CD4-positive, alpha-beta T cell treated with Interleukin-6 for 4 hours (primary cell): ENCODE measurements at places on chromosomes 13 and 19.

DNA sequence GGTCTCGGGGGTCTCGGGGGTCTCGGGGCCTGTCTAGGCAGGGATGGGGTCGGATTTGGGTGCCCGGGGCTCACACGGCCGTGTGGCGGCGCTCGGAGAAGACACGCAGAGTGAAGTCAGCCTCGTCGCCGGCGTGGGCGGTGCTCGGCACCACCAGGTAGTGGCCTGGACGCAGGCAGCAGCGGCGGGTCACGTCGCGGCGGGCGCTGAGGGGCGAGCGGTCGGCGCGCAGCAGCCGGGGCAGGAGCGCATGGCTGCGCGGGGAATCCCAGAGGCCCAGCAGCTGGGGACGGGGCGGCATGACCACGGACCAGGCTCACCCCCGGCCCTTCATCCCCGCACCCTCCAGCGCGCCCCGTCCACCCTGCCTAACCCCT, 8.2 kb downstream of the CAPN12 start:
- DNase-seq = peak; percentile 72

GRCh38 chr13:35881360-35881759, 249.8 kb downstream of the DCLK1 start:
- no peak for DNase-seq

- no peak for DNase-seq
These were observed 20.0 kb downstream of the CAPS start for GRCh38 chr19:5934069-5934401.

DNA sequence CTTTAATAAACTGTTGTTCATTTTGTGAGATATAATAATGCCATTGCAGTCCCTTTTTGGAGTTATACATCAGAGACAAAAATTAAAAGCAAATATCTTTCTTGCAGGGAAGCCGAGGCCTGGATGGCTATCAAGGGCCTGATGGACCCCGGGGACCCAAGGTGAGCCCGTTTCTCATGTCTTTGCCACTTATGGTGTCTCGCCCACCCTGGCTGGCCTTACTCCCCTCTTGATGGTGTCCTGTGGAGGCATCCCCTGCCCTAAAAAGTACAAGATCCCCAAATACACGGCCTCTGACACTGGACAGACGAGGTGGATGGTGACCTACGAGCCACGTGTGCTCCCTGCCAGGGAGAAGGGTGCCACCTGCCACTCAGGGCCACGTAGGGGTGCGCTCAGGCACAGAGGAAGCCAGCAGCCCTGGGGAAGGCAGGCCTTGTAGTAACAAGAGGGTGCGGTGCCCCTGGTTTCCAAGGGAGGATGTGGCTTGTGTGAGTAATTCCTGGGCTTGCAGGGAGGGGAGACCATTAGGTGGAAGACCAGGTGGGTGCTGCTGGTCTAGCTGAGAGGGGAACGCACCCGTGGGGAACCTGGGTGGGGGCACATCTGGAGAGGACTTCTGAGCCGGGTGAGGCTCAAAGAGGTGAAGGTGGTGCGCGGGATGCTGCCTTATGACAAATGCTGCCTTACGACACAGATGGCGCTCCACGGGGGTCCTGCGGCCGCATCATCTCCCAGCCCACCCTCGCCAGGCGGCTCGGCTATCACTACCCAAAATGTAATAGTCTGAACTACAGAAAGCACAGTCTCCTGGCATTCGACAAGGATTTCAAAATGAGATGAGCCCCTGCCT, 115.6 kb downstream of the RAB20 start:
- no peak for DNase-seq

- no peak for DNase-seq
These were observed 40.6 kb downstream of the PCDH17 start for GRCh38 chr13:57672168-57672567.

GRCh38 chr13:80527400-80527799, 186.5 kb upstream of the SPRY2 start:
- no peak for DNase-seq

DNA sequence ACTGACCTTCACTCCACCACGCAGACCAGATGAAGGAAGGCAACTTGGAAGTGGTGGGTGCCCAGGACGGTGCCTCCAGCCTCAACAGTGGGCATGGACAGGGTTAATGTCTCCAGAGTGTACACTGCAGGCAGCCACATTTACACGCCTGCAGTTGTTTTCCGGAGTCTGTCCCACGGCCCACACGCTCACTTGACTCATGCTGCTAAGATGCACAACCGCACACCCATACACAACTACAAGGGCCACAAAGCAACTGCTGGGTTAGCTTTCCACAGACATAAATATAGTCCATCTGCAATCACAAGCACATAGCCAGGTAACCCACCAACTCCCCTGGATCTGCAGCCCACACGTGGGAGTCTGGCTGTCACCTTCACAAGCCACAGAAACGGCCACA, 12.6 kb upstream of the AXL start:
- DNase-seq = no peak

GRCh38 chr19:54430306-54431254, 15.3 kb downstream of the TTYH1 start:
- peak; percentile 46 for DNase-seq

DNA sequence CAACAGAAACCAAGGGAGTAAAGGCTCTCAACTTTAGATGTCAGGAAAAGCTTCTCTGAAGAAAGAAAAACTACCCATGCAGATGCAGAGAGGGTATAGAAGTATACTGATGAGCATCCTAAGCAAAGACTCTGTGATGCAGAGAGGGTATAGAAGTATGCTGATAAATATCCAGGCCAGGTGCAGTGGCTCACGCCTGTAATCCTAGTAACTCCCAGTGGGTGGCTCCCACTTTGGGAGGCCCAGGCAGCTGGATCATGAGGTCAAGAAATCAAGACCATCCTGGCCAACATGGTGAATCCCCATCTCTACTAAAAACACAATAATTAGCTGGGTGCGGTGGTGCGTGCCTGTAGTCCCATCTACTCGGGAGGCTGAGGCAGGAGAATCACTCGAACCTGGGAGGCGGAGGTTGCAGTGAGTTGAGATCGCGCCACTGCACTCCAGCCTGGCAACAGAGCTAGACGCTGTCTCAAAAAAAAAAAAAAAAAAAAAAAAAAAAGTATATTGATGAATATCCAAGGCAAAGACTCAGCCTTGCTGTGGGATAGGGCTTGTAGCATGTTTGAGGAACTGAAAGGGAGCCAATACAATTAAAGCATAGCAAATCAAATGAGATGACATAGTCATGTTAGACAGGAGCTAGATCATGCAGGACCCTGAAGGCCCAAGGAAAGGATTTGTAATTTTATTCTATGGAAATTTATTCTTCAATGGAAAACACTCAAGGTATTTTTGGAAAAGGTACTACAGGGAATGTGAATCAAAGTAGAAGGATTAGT, 14.9 kb downstream of the UBL3 start:
- no peak for DNase-seq

GRCh38 chr19:543910-544608, at the start of gene GZMM:
TSS of gene GZMM (plus strand) at chr19:544053. CDS start at chr19:544072, 19 bp downstream.
- peak; percentile 87 for DNase-seq

DNA sequence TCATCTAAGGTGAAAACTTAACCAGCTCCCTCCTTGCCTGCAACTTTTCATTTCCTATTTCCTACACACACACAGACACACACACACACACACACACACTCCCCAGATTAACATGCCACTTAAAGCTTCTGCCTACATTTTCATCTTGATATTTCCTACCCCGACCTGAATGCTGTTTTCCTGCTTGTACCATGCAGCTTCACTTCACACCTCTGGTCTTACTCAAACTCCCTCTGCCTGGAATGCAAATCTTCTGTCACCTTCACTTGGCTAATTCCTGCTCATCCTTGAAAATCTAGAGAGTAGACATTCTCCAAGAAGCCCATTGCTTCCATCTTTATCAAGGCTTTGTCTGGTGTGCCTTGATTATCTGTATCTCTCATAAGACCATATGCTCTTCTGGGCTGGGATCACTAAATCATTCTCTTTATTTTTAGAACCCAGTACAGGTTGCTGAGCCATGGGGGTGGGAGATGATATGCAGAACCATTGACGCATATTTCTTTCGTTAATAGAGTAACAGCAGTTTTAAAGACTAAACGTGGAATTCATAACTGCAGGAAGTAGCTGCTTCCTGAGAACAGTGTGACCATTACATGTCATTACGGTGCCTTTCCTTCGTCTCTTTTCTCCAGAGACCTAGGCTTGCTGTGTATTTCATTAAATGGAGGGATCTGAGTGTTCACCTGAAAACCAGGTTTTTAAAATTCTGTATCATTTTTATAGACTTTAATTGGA, 37.7 kb downstream of the CNMD start:
- DNase-seq = no peak

GRCh38 chr13:36668316-36668715, 5.5 kb upstream of the SERTM1 start:
- no peak for DNase-seq

- no peak for DNase-seq
These were observed 1029.6 kb downstream of the PCDH9 start for GRCh38 chr13:66200555-66200954.

DNA sequence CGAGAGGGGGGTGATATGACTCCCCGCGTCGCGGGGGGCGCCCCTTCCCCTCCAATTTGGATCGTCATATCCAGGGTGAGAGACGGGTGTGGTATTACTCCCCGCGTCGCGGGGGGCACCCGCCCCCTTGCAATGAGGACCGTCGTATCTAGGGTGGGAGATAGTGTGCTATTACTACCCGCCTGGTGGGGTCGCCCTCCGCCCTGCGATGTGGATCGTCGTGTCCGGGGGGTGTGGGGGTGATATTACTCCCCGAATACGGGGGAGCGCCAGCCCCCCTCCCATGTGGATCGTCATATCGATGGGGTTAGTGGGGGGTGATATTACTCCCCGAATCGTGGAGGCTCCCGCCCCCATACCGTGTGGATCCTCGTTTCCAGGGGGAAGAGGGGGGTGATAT, 29.2 kb upstream of the RGCC start:
- peak; percentile 73 for DNase-seq

- DNase-seq = no peak
These were observed 9.8 kb upstream of the ZNF441 start for GRCh38 chr19:11756965-11757364.

DNA sequence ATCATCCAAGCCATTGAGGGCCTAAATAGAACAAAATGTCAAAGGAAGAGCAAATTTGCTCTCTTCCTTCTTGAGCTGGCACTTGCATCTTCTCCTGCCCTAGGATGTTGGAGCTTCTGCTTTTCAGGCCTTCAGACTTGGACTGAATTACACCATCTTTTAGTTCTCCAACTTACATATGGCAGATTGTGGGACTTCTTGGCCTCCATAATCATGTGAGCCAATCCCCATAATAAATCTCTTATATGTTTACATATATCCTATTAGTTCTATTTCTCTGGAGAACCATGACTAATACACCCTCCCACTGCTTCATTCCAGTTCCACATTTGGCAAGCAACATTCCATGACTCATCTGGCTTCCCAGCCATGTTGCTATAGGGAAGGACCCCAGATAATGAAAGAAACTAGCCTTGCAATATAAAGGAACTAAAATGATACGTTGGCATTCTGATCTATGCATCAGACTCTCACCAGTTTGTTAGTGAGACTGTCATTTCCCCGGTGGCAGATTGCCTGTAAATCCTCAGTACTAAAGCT, 11.0 kb upstream of the ACOD1 start:
- no peak for DNase-seq

- DNase-seq = no peak
These were observed 195.2 kb downstream of the TSHZ3 start for GRCh38 chr19:31154021-31154420.

DNA sequence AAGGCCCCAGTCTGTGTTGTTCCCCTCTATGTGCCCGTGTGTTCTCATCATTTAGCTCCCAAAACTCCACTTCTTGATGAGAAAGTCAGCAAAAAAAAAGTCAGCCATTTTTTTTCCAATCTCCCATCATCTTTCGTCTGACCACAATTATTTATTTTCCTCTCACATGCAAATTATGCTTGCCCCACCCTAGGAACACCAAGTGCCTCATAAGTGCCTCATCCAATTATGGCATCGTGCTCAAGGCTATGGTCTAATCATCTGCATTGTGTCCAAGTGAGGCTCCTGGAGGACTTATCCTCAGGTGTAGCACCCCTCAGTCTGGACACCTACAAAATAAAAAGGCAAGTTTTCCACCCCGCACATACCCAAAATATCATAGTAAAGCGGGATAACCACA, 20.8 kb upstream of the IPO5 start:
- DNase-seq = no peak

DNA sequence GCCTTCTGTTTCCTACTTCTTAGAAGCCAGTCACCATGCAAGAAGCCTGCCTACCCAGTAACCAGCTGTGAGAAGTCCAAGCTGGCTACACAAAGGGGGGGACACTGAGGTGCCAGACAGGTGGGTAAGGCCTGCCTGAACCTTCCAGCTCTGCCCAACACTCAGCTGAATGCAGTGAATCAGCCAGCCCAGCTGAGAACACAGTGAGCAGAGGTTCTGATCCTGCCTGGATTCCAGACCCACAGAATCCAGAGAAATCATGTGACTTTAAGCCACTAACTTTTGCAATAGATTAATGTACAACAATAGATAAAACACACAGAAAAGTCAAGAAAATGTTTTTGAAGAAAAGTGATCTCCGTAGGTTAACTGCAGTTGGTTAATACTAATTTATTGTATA, 151.7 kb downstream of the EFNB2 start:
- no peak for DNase-seq

DNA sequence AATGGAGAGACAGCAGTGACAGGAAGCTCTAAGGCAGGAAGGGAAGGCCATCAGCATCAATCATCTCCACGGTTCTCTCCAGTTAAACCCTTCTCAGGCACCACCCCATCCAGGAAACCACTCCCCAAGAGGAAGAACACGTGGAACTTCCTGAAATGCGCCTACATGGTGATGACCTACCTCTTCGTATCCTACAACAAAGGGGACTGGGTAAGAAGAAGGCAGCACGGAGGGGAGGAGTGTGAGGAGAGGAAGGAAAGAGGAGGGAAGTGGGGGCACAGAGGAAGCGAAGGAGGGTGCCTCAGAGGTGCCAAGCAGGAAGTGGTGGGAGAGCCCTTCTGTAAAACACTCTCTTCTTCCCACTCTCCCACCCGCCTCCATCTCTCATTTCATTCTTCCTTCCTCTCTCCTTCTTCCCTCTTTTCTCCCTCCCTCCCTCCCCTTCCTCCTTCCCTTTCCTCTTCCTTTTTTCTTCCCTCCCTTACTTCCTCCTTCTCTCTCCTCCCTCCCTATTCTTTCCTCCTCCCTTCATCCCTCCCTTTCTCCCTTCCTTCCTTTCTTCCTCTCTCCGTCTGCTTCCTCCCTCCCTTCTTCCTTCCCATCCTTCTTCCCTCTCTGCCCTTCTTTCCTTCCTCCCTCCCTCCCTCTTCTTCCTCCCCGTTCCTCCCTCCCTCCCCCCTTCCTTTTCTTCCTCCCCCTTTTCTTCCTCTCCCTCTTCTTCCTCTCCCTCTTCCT, 12.6 kb downstream of the ZSCAN5A start:
- peak; percentile 2 for DNase-seq

DNA sequence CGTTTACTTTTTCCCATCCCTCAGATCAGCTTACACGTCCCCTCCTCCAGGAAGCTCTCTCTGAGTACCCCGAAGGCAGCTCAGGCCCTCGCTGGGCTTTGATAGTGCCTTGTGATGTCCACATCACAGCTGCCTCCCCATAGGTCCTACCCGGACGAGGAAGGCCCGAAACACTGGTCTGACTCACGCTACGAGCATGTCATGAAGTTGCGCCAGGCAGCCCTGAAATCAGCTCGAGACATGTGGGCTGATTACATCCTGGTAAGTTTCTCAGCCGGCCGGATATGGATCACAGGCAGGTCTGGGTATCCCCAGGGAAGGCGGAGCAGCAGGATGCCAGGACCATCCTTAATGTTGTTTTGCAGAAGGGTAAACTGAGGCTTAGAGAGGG, 4.8 kb downstream of the COLGALT1 start:
- no peak for DNase-seq

- no peak for DNase-seq
These were observed 109.8 kb downstream of the CACNA1A start for GRCh38 chr19:13396250-13397080.
